Right cardiac atrium (tissue), 5 donors: ENCODE measurements at places on chromosomes 3 and 15.
A peak's percentile ranks its signal among the peaks of the same experiment; 100 is the strongest.

- no peak for DNase-seq
Observed at GRCh38 chr3:63931290-63931689, 19.1 kb upstream of the SCAANT1 start.

GRCh38 chr15:32636410-32636809 lies 5.1 kb upstream of the SCG5 start:
- no peak for DNase-seq

DNA sequence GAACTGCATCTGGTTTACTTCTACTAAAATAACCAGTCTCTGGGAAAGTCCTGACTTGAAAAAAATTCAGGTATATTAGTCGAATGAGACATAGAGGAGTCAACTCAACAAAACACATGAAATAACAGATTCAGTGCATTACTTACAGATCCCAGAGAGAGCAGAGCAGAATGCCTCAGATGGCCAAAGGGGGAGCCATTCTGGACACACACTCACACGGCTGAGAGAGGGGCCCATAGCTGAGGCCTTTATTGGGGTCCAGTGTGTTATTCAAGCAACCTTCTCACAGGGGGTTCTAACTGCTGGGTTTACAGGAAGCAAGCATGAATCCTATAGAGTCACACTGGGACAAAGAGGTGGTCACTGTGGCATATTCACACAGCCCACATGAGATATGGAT lies 135.1 kb upstream of the SNRPN start:
- no peak for DNase-seq

- peak; percentile 83 for DNase-seq
Observed at GRCh38 chr15:51758645-51759044, 7.2 kb downstream of the TMOD2 start.

GRCh38 chr15:75069301-75069925 lies 46.0 kb downstream of the PPCDC start:
- no peak for DNase-seq

DNA sequence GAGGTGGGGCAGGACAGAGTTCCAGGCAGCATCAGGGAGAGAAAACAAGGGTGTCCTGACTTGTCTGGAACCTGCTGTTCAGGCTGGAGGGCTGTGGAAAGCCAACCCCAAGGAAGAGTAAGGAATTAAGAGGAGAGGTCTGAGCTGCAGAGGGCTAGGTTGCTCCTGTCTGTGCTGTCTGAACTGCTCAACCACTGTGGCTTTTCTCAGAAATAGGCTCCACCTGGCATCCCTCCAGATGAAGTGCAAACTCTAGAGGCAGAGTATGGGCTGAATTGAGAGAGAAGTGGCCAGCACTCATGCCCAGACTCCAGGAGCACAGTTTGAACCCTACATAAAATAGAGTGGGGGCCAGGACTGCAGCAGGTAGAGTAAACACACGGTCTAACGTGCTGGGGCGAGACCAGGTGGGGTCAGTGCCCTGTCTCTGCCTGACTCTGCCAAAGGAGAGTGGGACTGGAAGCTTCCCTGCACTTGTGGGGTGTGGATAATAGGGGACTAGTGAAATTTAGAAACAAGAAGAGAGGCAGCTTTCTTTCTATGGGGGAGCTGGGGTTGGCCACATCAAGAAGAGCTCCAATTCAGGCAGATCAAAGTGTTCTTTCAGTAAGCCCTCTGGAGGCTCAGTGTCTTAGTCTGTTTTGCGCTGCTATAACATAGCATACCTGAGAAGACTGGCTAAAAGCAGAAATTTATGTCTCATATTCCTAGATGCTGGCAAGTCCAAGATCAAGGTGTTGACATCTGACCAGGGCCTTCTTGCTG lies 28.0 kb upstream of the MNS1 start:
- DNase-seq: no peak

GRCh38 chr3:48082580-48083184 lies 66.5 kb upstream of the MAP4 start:
- no peak for DNase-seq

GRCh38 chr3:132183811-132184210 lies 133.4 kb upstream of the ACP3 start:
- no peak for DNase-seq

GRCh38 chr3:183481582-183481981 lies 53.2 kb upstream of the MCF2L2 start:
- DNase-seq: no peak

- DNase-seq: peak; percentile 80
Observed at GRCh38 chr15:34583399-34584329, at the start of gene GOLGA8B. TSS of gene GOLGA8B (minus strand) at chr15:34583651. CDS start at chr15:34535912, 47,739 bp downstream.

GRCh38 chr15:89367485-89368451 lies 33.1 kb upstream of the POLG start:
- no peak for DNase-seq

DNA sequence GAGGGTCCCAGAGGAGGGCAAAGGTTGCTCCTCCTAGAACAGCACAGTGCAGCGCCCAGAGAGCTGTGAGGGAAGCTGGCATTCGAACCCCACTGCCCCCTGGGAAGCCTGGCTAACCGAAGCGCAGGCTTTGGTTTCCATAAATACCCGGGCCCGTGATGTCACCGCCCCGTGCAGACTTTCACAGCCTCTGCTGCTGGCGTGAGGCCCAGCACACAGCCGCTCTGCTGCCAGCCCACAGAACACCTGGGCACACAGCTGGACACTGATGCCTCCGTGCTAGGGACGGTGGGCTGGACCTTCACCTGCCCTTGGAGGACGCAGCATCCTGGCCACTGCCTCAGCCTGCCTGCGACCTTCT lies 1.0 kb downstream of the IQSEC1 start:
- peak; percentile 80 for DNase-seq

DNA sequence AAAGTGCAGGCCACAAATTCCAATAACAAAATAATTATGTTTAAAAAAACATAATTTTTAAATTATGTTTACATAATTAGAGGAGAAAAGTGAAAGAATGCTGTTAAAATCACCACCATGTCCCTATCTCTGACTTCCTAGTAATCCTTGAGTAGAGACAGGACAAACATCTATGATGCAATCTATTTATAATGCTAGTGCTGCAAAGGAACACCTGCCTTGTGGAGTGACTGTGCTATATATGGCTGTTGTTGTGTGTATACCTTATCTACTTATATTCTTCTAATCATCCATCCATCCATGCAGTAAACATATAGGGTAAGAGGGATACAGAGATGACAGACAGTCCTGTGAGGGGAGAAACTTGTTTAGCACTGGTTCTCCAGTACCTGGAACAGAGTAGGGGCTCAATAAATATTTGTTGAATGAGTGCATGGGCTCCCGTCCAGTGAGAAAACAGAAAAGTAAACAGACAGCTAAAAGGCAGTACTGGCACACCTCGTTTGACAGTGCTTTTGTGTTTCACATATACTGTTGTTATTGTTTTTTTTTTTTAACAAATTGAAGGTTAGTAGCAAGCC lies 229.3 kb upstream of the UBE2E1 start:
- no peak for DNase-seq

GRCh38 chr15:77060546-77060945 lies 10.4 kb downstream of the TSPAN3 start:
- peak; percentile 53 for DNase-seq

- no peak for DNase-seq
Observed at GRCh38 chr3:41178576-41178975, 20.7 kb upstream of the CTNNB1 start.

- no peak for DNase-seq
Observed at GRCh38 chr15:100394736-100395440, 53.1 kb upstream of the ADAMTS17 start.

- DNase-seq: no peak
Observed at GRCh38 chr15:48365575-48365974, 34.3 kb downstream of the DUT start.

- no peak for DNase-seq
Observed at GRCh38 chr3:30418443-30418842, 188.0 kb upstream of the TGFBR2 start.

GRCh38 chr3:69082361-69082760 lies 2.2 kb upstream of the UBA3 start:
- no peak for DNase-seq
